Heart right ventricle (tissue), 16 donors: ENCODE measurements at places on chromosomes 2 and 18.

GRCh38 chr2:164771897-164772296, 69.7 kb downstream of the COBLL1 start:
- DNase-seq = no peak

- DNase-seq = no peak
These were observed 106.4 kb downstream of the KCNH7 start for GRCh38 chr2:162731917-162732804.

GRCh38 chr2:173076581-173077345, 1.1 kb downstream of the MAP3K20 start:
- peak; percentile 50 for DNase-seq

DNA sequence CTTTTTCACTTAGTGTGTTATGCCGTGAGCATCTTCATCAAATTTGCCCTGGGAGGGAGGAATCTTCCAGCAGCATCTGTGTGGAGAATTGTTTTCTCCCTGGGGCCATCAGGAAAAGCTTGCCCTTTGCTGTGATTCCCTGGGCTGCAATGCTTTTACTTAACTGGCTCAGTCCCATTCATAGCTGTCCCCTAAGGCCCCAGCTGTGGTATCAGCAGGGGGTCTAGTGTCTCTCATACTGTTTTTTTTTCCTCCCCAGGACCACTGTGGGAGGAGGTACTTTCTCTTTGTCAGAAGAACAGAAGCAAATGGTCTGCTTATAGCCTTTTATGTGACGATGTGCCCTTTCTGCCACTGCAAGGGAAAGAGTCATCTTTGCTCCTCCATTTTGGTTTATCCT, 176.8 kb upstream of the CELF4 start:
- DNase-seq = no peak

GRCh38 chr2:65666156-65666725, 233.8 kb upstream of the SPRED2 start:
- no peak for DNase-seq

DNA sequence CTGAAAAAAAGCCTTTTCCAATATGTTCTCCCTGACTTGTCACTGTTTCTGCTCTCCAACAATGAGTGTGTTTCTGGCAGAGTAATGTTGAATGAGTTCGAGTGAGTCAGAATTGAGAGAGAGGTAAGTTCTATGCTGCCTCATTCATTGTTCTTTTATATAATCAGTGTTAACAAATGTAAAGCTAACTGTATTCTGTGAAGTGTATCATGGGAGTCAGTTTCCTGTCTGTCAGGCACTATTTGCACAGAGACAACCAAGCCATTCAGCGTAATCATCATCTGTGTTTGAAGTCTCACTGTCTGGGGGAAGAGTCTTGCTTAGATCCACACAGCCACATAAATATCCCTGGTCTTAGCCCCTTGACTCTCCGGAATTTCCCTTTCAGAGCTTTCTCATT, 22.0 kb upstream of the UPP2 start:
- DNase-seq = no peak

- no peak for DNase-seq
These were observed 161.4 kb downstream of the ZEB2 start for GRCh38 chr2:144358374-144358964.
